Lower leg skin (tissue), 4 donors: ENCODE measurements at places on chromosomes 4 and X. TPM values are rescaled to one million over a fixed set of nuclear protein-coding genes. Genes with fewer than 3 reads are reported as not detected.

- peak; percentile 73 for DNase-seq
These were observed at the start of gene PPP2R2C for GRCh38 chr4:6472387-6473263. TSS of gene PPP2R2C (minus strand) at chr4:6472614. CDS start at chr4:6472229, 385 bp downstream.

DNA sequence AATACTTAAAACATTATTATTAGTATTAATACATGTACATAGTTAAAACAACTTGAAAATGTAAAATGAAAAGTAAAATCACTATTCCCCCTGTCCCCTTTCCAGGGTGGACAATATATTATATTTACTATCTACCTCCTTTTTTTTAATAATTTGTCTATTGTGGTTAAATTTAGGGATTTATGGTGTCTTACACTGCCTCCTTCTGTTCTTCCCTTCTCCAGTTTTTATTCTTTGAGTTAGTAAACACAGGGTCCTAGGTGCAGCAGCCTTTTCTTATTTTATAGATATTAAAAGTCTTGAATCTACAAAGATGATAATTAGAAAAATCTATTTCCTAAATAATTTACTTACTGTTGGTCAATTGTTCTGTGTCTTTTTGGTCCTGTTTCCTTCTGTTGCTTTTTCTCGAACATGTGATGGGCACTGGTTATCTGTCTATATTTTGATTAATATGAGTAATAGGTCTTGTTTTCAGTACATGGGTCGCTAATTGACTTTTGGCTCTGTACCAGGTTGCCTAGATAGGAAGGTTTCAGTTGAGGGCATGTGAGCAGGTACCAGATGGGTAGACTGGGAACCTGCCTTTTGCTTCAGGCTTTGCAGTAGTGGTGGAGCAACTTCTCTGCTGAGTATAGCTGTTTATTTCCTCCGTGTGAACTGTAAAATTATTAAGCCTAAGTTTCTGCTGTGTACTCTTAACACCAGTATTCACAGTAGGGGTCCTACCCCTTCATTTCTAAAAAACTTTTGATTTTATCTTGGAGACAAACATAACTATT, 1.1 kb downstream of the NUDT9 start:
- DNase-seq: no peak

GRCh38 chrX:50980251-50980650, 69.7 kb downstream of the BMP15 start:
- DNase-seq: no peak

DNA sequence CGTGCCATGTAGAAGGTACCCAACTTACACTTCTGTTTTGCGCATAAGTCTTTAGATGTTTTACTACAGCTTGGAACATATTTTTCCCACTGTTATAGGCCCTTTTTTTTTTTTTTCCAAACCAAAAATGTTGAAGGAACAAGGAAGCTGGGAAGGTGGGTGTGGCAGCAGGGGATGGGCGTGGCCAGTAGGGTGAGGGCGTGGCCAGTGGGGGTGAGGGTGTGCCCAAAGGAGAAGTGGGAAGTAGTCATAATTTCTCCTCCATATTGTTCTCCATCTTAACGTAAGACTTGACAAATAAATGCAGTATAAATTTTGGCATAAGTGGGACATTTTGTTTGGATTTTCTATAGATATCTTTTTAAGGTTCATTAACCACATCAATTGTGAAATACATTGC, 30.4 kb downstream of the CLDN22 start:
- DNase-seq: no peak

The CXCL11 gene
- total RNA-seq: not detected

GRCh38 chr4:33427676-33428075, 2707.5 kb downstream of the PCDH7 start:
- no peak for DNase-seq

GRCh38 chr4:185834088-185834487, 22.1 kb upstream of the SORBS2 start:
- no peak for DNase-seq
